ENCODE measurements at places on chromosomes 5 and 9.
A peak's percentile ranks its signal among the peaks of the same experiment; 100 is the strongest.

DNA sequence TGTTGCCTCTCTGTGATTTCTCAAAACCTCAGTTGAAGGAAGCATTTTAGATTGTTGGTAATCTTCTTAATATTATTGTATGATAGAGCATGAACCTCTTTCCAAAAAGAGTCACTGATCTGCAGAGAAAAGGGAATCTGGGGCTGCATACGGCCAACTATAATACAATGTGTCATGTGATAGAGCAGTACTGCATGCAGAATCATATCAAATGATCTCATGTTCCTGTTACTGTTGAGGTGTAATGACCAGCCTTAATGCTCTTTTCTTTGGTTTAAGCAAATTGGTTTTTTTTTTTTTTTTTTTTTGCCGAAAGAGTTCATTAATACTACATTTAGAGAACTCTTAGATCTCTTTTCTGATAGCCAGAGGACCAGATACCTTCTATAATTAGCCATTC is 12.9 kb upstream of the MSMP start:
- no peak for DNase-seq

GRCh38 chr5:22495016-22495720 is 358.0 kb downstream of the CDH12 start:
- no peak for DNase-seq

DNA sequence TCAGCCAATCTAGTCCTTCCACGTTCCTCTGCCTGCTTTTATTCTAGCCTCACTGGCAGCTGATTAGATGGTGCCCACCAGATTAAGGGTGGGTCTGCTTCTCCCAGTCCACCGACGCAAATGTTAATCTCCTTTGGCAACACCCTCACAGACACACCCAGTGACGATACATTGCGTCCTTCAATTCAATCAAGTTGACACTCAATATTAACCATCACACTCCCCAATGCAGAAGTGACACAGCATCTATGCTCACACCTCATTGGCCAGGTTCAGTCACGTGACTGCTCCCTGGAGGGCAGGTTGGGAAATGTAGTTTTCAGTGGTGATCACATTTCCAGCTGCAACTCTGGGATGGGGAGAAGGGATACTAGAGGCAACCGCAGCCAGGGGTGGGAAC is 13.0 kb downstream of the SUSD3 start:
- no peak for DNase-seq

DNA sequence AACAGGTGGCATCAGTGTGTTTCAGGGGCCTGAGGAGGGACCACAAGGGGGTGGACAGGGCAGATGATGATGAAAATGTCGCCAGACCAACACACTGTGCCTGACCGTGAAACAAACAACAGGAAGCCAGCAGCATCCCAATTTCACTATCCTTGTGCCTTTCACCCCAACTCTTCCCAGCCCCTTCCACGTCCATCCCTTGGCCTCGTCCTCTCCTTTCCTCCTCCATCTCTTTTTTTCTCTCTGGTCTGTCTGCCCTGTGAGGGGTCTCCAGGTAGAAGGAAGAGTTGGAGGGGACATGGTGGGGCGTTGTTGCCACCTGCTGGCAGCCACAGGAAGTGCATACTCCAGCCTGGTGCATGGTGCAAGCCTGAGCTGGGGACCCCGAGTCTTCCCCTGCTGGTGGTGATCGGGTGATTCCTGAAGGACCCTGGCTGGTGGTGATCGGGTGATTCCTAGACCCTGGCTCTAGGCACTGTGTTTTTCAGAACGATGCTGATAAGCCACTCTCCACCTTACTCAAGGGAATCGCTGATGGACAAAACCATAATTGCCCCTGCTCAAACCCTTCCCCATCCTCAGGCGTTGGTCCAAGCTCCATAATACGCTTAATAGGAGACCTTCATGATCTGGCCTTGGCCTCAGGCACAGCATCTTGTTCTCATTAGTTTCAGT is 21.7 kb upstream of the NSD1 start:
- DNase-seq: no peak

GRCh38 chr5:72783354-72783753 is 33.1 kb upstream of the TNPO1 start:
- no peak for DNase-seq

- no peak for DNase-seq
Observed at GRCh38 chr9:14400658-14400995, 86.7 kb upstream of the NFIB start.

GRCh38 chr5:96880444-96881164 is 4.3 kb downstream of the ERAP2 start:
- DNase-seq: no peak

DNA sequence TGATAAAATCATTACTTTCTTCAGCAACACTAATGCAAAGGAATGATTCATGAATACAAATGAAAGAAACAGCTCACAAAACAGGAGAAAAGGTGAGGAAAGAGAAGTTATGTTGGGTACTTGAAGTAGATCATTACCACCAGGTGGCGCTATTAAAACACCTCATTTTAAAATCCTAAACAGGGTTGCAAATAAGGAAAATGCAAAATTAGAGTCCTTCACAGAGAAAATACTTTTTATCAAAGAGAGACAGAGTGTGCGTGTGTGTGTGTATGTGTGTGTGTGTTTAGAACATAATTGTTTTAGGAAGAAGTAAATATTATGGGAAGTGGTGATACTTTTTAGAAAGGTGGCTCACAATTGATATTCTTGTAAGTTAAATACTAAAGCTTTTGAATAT is 49.5 kb upstream of the CD180 start:
- no peak for DNase-seq

GRCh38 chr5:9160747-9161146 is 385.1 kb downstream of the SEMA5A start:
- DNase-seq: no peak

DNA sequence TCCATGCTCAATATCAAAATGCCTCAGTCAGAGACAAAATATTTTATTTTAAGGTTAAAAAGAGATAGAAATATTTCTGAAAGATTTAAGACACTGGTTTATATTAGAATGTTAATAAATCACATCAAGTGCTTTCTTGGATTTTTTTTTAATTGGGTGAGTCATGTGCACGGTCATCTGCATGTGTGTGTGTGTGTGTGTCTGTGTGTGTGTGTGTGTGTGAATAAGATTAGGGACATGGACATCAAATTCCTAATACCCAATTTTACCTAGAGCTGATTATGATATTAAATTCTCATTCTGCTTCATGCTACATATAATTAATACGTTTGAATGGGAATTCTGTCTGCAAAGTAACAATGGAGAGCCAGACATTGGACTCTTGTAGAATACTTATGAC is 122.9 kb downstream of the BASP1 start:
- DNase-seq: no peak

DNA sequence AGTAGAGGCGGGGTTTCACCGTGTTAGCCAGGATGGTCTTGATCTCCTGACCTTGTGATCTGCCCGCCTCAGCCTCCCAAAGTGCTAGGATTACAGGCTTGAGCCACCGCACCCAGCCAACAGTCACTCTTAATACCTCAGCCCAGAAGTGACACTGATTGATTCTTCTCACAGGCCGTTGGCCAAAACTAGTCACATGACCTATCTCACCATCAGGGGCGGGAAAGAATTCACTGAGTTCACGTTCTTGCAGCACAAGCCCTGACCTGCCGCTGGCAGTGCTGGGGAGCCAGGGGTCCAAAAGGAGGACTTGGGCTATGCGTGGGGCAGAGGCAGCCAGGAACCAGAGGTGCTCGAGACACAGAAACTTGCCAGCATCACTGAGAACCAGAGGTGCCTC is 55.0 kb upstream of the CPLX2 start:
- DNase-seq: no peak

GRCh38 chr5:171956314-171956713 is 50.1 kb downstream of the FBXW11 start:
- DNase-seq: no peak

GRCh38 chr5:151151793-151152192 is 5.8 kb downstream of the ANXA6 start:
- no peak for DNase-seq

- no peak for DNase-seq
Observed at GRCh38 chr9:83367326-83367725, 170.9 kb downstream of the FRMD3 start.

- no peak for DNase-seq
Observed at GRCh38 chr9:15606643-15607472, 54.0 kb downstream of the CCDC171 start.

DNA sequence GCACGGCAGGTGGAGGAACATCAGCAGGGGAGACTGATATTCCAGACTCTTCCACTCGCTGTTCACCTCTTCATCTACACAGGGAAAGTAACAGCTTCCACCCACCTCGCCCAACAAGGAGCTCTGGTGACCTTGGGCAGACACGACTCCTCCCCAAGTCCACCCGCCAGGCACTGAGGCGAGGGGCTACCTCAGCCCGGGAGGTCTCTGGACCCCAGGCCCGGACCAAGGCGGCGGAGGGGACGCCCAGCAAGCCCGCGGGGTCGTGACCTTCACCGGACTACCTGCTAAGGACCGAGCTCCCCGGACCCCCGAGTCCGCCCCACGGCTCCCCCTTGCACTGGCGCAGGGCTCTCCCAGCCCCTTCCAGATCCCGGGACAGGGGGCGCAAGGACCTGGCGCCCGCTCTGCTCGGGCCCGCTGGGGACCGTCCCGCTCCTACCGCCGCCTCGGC is 70.2 kb upstream of the LPCAT1 start:
- no peak for DNase-seq

GRCh38 chr5:60699609-60700415 is at the start of gene DEPDC1B:
DEPDC1B (minus strand) TSS chr5:60700166; CDS start chr5:60700093, 73 bp downstream.
- DNase-seq: peak; percentile 82

DNA sequence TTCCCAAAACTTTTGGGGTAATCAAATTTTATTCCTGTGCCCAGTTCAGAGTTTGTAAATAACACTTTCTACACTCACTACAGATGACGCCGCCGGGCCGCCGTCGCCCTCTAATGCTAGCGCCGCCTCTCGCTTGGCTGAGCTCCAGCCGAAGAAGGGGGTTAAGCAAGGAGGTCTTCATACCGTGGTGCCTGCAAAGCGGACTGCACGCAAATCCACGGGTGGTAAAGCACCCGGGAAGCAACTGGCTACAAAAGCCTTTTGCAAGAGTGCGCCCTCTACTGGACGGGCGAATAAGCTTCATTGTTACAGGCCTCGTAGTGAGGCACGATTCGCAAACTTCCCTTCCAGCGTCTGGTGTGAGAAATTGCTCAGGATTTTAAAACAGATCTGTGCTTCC is 280.4 kb downstream of the MEF2C start:
- no peak for DNase-seq

DNA sequence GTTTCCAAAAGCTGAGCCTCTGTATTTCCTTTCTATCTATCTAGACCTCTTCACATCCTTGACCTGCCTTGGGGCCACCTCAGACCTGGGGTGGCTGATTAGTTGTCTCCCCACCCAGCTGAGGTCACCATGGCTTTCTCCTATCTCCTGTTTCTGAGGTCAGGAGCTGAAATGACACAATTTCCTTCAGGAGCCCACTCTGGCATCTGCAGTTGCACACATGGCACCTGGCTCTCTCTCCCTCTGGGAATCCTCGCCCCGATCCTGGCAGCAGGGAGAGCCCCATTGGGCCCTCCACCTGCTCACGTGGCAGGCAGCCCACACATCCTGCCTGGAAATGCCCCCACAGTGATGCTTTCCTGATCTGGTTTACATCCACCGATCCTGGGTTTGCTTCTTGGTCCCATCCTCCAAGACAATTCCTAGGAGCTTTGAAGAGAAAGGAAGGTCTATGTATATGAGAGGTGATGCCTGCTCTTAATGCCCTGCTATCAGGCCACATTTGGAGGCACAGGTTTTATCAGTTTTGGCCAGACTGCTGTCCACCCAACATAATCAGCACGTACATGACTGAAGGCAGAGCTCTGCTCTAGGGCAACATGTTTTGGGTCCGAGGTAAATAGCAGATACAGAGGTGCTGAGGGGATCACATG is 53.7 kb downstream of the MARCHF3 start:
- DNase-seq: no peak

GRCh38 chr9:114733816-114734215 is 51.8 kb upstream of the TEX48 start:
- no peak for DNase-seq

DNA sequence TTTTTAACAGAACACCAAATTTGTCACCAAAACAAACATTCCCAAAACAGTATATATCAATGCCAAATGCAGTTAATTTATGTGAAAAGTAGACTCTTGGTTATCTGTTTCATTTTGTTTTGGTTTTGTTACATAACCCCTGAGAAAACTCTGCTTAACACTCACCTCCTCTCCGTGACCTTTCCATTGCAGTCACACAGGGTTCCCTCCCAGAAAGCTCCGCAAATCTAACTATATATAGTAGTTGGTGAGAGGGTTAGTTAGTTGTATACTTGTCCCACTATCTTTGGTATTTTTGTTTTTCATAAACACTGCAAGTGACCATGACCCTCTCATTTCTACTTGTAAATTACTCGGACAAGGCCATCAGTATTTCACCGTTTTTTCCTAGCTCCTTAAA is 25.5 kb downstream of the NFIB start:
- no peak for DNase-seq

GRCh38 chr5:43225649-43226245 is 33.7 kb downstream of the NIM1K start:
- no peak for DNase-seq

- DNase-seq: no peak
Observed at GRCh38 chr5:33297760-33298216, 143.0 kb upstream of the TARS1 start.

GRCh38 chr5:127856292-127856691 is 153.1 kb downstream of the CCDC192 start:
- DNase-seq: no peak

DNA sequence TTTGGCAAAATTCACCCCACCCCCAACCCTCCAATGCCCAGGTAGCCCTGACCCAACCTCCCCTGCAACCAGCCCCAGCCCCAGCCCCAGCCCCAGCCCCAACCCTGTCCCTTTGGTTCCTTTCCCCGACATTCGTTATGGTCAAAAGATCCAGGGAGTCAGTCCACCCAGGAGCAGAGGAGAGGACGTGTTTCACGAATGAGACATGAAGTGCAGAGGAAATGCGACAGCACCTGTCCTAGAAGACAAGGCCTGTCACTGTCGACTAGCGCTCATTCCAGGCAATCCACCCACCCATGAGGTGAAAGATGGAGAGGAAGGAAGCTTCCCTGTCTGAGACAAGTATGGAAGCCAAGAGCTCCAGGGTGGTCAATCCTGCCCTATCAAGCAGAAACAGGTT is 485.0 kb downstream of the SPATA31A7 start:
- no peak for DNase-seq

DNA sequence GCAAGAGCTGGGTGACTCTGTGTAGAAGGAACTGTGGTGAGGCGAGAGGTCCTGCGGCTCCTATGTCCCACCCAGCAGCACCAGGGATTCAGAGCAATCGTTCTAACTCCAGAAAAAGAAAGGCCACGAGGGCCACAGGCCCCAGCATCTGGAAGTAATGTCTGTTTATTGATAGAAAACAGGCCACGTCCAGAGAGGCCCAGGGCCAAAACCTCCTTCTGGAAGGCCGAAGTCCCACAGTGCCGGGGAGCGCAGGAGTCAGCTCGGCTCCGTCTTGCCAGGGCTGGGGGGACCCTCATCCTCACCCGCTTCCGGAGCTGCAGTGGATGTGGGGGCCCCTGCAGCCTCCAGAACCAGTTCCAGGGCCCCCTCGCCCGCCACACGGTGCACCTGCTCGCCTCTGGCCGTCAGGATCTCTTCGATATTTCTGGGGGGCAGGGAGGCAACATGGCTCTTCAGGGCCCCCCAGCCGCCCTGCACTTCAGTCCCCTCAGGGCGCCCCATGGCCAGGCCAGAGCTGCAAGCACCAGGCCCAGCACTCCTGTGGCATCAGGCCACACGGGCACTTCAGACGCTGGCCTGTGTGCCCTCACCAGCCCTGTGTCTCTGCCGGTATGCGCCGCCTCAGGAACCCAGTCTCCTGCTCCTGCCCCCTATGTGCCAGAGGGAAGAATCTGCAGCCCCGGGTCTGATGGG is 1.6 kb downstream of the DNLZ start:
- DNase-seq: no peak

Measured in stimulated activated CD4-positive, alpha-beta T cell treated with anti-CD3 and anti-CD28 coated beads, Interleukin-15, amount 100 ng/mL, for 1 hour (primary cell).